Left cardiac atrium (tissue), 4 donors: ENCODE measurements at places on chromosomes 7 and 10. TPM values are rescaled to one million over a fixed set of nuclear protein-coding genes. Genes with fewer than 3 reads are reported as not detected.
A peak's percentile ranks its signal among the peaks of the same experiment; 100 is the strongest.

NMT2 gene
- total RNA-seq = 14.0 TPM

- no peak for DNase-seq
Measured at GRCh38 chr7:48154792-48155413, 16.4 kb upstream of the ABCA13 start.

SYT15 gene
- 4.9 TPM for total RNA-seq

HYAL4 gene
- total RNA-seq = not detected

DNA sequence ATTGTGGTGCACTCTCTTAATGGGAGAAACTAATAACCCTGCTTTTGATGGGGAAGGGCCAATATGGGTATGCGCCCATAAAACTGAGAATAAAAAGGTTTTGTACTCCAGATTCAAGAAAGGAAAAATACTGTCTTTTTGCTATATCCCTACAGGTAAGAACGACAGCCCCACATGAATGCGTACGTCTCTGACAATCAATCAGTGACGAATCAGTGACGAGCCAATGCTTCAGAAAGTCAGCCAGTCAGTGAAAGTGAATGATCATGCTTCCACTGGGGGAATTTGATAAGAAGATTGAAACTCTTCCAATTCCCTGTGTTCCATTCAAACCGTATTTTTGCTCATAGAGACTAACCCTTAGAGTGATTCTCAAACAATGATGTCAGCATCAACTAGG is 26.3 kb downstream of the ARL5B start:
- DNase-seq = no peak

DNA sequence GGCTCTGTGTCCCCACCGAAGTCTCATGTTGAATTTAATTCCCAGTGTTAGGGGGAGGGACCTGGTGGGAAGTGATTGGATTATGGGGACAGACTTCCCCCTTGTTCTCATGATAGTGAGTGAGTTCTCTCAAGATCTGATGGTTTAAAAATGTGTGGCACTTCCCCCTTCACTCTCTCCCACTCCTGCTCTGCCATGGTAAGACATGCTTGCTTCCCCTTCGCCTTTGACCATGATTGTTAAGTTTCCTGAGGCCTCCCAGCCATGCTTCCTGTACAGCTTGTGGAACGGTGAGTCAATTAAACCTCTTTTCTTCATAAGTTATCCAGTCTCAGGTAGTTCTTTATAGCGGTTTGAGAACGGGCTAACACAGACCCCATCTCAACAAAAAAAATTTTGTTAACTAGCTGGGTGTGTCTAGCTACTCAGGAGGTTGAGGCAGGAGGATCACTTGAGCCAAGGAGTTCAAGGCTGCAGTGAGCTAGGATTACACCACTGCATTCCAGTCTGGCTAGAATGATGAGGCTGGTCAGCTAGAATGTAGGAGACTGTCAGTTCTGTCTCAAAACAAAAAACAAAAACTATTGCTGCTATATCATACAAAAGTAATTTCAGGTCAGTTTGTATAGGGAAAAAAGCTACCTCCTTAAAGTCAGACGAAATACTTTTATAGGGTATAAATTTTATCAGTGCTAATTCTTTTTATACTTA is 57.7 kb downstream of the ATAD1 start:
- no peak for DNase-seq

DNA sequence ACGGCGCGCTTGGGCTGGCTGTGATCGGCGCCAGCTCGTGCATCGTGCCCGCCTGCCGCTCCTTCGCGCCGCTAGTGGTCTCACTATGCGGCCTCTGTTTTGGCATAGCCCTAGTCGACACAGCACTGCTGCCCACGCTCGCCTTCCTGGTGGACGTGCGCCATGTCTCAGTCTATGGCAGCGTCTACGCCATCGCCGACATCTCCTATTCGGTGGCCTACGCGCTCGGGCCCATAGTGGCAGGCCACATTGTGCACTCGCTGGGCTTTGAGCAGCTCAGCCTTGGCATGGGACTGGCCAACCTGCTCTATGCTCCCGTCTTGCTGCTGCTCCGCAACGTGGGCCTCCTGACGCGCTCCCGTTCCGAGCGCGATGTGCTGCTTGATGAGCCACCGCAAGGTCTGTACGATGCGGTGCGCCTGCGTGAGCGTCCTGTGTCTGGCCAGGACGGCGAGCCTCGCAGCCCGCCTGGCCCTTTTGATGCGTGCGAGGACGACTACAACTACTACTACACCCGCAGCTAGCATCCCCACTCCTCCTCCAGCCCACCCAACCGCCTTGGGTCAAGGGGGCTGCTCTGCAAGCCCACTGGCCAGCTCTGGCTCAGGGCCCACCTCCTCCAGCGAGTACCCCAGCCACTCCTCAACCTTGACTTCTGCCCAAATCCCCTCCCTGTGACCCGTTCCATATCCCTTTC is 1.9 kb downstream of the SLC18A3 start:
- DNase-seq = no peak

- DNase-seq = no peak
Measured at GRCh38 chr10:106560925-106561640, 603.4 kb downstream of the SORCS1 start.

DNA sequence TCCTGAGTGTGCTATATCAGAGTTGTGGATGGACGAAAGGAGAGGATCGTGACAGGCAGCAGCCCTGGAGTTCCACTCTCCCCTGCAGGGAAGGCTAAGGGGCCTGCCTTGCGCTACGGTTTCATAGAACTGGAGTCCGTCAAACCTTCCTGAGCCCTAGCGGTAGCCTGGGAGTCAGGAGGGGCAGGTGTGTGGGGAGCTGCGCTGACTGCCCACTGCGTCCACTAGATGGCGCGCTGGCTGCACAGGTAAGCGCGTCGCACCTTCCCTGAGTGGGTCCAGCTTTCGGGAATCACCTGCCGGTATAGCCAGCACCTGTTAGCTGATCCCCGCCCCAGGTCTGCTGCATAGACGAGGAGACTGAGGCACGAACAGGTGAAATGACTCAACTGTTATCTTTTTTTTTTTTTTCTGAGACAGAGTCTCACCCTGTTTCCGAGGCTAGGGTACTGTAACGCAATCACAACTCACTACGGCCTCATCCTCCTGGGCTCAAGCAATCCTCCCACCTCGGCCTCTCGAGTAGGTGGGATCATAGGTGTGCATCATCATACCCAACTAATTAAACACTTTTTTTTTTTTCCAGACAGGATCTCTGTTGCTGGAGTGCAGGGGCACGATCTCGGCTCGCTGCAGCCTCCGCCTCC is 20.2 kb upstream of the BAIAP2L1 start:
- no peak for DNase-seq

DNA sequence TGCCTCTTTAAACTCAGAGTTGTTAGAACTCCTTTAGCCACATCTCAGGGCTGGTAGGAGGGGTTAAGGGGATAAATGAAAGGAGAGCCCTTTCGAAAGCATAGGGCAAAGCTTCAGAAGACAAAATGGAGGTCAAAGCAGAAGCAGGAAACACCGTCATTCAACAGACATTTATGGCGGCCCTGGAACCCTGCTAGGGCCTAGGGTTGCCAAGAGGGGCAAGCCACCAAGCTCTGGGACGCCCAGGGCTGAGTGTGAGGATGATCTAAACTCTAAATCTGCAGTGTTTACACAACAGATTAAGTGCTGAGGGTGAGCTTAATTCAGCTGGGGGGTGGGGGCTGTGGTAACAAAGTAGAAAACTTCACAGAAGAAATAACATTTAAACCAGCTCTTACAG is 79.0 kb upstream of the NFE2L3 start:
- DNase-seq = no peak

ST8SIA6 gene
- total RNA-seq = 11.0 TPM

GRCh38 chr7:28102797-28103196 is 77.8 kb downstream of the JAZF1 start:
- peak; percentile 42 for DNase-seq

GRCh38 chr7:135430626-135431025 is 79.3 kb downstream of the CNOT4 start:
- no peak for DNase-seq

- no peak for DNase-seq
Measured at GRCh38 chr7:34153656-34154270, 248.4 kb downstream of the BMPER start.

GRCh38 chr7:15057272-15057671 is 154.7 kb upstream of the DGKB start:
- no peak for DNase-seq

TMEM120A gene
- 98.3 TPM for total RNA-seq

MICALL2 gene
- total RNA-seq = 9.9 TPM

PTPN12 gene
- 47.5 TPM for total RNA-seq

DNA sequence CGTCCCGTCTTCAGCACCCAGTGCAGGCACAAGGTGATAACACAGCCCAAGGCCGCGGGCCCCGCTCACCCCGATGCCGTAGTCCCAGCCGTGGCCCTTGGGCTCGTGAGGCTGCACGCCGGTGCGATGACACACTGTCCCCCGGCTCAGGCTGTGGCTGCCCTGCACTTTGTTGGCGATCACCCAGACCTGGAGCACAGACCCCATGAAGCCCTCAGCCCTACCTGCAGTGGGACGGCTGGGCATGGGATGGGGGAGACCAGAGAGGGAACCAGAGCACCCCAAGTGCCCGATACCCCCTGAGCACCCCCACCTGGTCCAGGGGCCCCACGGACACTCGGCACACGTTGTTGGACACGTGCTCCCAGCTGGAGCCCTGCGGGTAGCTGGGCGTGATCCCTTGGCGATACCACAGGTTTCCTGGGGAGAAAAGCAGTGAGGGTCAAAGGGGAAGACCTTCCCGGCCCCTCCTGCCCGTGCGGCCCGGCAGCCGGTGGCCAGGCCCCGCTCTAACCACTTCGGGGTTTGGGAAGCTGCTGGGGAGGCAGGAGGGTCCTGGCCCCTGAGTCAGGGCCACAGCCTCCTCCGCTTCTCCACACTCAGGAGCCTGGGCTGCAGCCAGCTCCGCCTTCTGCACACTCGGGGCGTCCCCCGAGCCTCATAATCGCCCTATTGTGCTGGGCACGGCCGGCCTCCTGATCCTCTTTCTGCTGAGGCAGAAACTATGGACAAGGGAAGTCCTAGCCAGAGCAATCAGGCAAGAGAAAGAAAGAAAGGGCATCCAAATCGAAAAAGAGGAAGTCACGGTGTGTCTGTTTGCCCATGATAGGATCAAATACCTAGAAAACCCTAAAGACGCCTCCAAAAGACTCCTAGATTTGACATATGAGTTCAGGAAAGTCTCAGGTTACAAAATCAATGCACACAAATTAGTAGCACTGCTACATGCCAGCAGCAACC is 6.7 kb downstream of the BHLHA15 start:
- peak; percentile 23 for DNase-seq
